ENCODE measurements at places on chromosomes 7 and 10. TPM values are rescaled to one million over a fixed set of nuclear protein-coding genes. Genes with fewer than 3 reads are reported as not detected.

Gene FLNC
- 0.02 TPM for total RNA-seq

Gene NRCAM
- 0.34 TPM for total RNA-seq

Gene TEX47
- not detected for total RNA-seq

Gene CYP26C1
- total RNA-seq: 0.06 TPM

Gene TMEM236
- total RNA-seq: 0.04 TPM

Gene PNLIPRP2
- total RNA-seq: not detected

Gene PILRA
- total RNA-seq: 0.48 TPM

Gene FAM25C
- total RNA-seq: not detected

Gene HOGA1
- not detected for total RNA-seq

Gene UNCX
- not detected for total RNA-seq

Gene NANOS1
- total RNA-seq: 0.10 TPM

Gene MRC1
- 0.04 TPM for total RNA-seq

Gene DIP2C
- total RNA-seq: 0.08 TPM

Measured in activated CD8-positive, alpha-beta memory T cell treated with anti-CD3 and anti-CD28 coated beads for 36 hours (primary cell).